Omental fat pad (tissue), 4 donors: ENCODE measurements at places on chromosomes 12 and 14.

DNA sequence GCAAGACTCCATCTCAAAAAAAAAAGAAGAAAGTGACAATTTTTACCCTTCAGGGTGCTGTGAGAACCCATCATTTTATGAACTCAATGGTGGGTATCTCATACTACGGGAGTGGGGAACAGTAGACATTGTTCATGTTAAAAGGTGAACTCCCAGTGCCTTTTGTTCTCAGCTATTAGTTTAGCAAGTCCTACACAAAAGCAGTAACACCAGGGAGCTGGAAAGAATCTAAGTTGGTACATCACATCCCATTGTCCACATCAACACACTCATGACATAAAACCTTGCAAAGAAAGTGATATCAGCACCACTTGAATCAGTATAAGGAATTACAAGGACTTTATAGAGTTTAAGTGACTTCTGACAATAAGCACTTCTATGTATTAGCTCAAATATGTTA, 47.4 kb upstream of the ABCC9 start:
- no peak for DNase-seq

DNA sequence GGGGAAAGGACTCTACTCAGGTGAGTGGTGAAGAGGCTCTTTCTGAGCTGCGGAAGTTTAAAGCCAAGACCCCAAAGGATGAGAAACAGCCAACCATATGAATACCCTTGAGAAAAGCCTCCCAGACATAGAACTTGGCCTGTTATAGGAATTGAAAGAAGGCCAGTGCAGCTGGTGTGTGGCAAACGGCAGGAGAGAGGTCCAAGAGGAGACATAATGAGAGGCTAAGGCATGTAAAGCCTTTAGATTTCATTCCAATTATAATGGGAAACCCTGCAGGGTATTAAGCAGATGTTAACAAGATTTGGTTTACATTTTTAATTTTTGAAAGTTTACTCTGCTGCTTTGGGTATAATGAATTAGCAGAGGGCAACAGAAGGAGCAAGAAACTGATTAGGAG, 552.1 kb upstream of the FBXO33 start:
- no peak for DNase-seq

DNA sequence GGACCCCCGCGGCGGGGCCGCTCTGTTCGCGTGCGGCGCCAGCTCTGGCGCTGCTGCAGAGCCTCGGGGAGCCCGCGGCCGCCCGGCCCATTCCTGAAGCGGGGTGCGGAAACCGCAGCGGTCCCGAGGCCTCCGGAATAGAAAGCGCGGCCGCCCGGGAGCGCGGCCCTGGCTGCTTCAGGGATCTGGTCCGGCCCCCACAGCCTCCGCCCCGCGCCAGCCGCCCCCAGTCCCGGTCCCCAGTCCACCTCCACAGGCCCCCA, 204 bp downstream of the HSP90AA1 start:
- DNase-seq = no peak

DNA sequence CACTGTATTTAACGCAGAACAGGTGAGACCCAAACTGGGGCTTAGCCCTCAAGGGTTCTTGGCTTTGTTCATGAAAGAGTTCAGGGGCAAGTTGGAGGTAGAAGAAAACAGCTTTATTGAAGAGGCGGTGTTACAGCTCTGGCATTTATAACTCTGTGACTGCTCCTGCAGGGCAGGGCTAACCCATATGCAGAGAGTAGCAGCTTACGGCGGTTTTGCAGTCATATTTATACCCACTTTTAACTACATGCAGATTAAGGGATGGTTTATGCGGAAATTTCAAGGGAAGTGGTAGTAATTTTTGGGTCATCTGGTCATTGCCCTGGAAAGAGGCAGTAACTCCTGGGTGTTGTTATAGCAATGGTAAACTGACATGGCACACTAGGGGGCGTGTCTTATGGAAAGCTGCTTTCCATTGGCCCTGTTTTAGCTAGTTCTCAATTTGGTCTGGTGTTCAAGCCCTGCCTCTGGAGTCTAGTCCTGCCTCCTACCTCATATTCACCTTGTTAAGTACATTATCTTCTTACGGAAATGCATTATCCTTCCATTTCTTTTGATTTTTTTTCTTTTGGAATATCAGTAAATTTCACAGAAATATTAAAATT, 1.8 kb upstream of the IAPP start:
- no peak for DNase-seq

GRCh38 chr12:128801879-128802391, 21.8 kb downstream of the SLC15A4 start:
- no peak for DNase-seq

GRCh38 chr12:29889737-29890136, 106.0 kb upstream of the TMTC1 start:
- DNase-seq = peak; percentile 49

DNA sequence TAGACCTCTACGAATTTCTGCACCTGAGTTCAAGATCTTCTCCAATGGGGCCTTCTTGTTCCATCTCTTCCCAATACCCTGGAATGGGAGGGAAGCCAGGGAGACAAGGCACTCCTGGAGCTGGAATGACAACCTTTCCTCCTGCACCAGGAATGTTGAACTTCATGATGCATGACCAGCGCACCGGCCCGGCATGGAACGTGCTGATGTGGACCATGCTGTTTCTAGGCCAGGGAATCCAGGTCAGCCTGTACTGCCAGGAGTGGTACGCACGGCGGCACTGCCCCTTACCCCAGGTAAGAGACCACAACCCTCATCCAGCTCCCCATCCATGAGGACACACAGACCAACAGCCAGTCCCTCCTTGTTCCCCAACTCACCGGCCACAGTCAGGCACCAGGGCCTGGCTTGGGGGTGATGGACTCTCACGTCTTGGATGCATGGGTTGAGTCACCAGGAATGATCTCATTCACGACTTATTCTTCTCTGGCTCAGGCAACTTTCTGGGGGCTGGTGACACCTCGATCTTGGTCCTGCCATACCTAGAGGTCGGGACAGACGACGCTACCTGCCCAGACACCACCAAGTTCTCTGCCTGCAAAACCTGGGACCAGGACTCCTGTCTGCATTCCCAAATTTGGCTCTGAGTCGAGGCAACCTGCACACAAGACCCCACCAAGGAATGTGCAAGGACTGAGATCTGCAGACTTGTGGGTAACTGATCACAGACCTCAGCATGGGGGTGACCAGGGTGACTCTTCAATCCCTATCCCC, 20.5 kb downstream of the SOAT2 start:
- DNase-seq = no peak
